ENCODE measurements at places on chromosomes 12 and 14.
A peak's percentile ranks its signal among the peaks of the same experiment; 100 is the strongest.

GRCh38 chr12:121288158-121288845 lies 8.2 kb downstream of the CAMKK2 start:
- no peak for DNase-seq

DNA sequence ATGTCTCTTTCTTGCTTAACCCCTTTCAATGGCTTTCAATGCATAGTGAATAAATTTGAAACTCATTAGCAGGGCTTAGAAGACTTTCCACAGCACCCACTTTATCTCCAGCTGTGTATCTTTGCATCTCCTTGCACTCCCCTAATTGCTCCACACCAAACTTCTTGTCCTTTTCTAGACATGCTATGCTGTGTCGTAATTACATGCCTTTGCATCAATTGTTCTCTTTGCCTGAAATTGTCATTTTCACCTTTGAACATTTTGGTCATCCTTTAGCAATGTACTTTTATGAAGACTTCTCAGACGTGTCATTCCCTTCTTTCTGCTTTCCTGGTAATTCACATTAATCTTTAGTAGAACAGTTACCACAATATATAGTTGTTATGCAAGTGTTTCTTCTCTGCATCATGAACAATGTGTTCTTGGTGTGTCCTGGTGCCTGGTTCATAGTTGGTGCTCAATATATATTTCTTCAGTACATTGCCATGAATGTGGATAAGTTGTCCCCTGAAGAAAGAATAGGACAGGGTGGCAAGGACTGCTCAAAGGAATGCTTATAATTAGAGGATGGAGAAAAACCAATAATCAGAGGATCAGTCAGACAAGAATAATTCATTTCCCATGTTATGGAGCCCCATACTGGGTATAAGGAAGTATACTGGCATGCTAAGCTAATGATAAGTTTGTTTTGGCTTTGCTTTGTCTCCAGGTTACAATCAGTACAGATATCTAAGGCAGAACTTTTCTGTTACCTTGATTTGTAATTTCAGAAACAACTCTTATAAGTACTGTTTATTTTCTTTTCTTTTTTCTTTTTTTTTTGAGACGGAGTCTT lies 27.2 kb downstream of the ARF6 start:
- no peak for DNase-seq

GRCh38 chr12:5521456-5522325 lies 89.8 kb downstream of the NTF3 start:
- DNase-seq = no peak

DNA sequence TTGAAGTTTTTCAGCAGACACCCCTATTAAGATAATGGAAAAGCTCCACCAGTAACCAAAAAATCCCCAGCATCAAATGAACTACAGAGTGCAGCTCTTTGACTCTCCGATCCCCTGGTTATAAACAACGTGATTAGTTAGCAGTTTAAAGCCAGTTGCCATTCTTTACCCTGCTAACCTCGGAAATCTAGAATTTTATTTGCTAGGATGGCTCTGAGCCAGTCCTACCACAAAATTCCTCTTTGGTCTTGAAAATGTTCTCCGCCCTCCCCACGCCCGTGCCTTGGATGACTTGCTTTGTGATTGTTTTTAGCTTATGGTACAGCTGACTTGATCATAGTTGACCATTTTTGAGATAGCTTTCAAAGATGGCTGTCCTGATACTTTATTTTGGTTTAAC lies 1.2 kb downstream of the KLHDC2 start:
- peak; percentile 44 for DNase-seq

GRCh38 chr12:117313926-117314325 lies 47.5 kb downstream of the NOS1 start:
- DNase-seq = no peak

- no peak for DNase-seq
These were observed 29.1 kb downstream of the IFNG-AS1 start for GRCh38 chr12:68018315-68018714.

DNA sequence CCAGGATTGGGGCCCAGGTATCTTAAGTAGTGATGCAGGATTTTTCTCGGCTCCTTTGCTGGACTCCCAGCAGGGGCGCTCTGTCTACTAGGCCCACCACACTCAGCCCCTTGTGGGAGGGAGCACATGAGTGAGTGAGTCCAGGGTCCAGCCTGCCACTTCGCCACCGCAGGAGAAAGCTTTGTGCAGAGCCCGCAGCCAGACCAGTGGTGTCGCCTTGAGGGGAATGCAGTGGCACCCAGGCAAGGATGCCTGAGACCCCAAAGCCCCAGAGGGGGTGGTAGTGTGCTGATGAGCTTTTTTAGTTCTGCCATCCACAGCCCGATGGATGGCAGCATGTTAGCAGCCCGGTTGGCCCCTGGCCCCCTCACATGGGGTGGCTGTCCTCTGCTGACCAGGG lies 5.4 kb upstream of the MRPS35 start:
- no peak for DNase-seq

DNA sequence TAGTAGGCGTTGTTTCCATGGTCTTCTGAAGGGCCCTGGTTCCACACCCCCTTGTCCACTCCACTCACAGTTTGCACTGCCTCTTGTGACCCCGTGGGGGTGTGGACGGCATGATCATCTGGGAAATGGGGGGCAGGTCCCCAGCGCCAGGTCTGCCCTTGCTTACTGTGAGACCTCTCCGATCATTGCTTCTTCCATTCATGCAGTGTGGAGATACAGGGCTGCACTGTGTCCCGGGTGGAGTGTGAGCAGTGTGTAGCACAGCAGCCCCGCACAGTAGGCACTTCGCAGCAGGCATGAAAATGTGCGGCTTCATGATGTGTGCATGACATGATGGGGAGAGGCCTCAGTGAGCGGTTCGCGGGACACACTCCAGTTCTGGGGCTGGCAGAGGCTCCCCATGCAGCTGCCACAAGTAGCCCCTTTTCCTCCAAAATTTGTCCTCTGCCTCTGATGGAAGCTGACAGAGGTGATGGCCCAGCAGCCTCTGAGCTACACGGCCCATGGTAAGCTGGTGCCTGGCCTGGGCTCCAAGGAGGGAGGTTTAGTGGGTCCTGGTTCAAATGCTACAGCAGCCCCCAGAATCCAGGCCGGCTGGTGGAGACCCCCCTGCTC lies 15.0 kb downstream of the RIN3 start:
- DNase-seq = no peak

- DNase-seq = no peak
These were observed 37.4 kb upstream of the BATF start for GRCh38 chr14:75484711-75485429.

DNA sequence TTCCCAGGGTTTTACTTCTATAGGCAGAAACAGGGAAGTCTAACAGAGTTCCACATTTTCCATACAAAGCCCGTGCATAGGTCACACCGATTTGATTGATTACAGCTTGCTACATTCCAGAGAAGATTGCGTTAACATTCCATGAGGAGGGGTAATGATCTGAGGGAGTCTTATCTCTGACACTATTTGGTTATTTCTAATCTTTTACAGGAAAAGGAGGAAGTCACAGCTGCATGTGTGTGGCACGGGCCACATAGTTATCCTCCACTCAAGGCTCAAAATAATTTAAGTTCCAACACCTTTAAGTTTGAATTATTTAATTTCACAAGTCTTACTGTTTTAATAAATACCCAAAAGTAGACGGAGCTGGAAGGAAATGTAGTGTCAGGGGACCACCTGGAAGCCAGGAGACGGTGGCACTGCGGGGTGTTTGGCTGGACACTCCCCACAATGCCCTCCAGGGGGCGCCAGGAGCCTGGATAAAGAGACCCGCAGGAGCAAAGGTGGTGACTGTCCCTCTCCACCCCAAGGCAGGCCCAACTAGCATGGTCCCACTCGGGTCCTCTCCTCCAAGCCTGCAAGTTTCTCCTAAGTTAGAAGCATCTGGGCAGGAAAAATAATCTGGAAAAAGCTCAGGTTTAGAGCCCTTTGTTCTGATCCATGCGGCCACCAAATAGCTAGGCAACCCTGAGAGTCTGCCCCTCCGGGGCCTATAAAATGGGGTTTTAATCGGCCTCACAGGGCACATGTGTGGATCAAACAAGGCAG lies 20.2 kb downstream of the KRT8 start:
- peak; percentile 78 for DNase-seq

GRCh38 chr14:56482310-56482911 lies 97.2 kb upstream of the TMEM260 start:
- DNase-seq = no peak

- no peak for DNase-seq
These were observed 4.0 kb downstream of the P2RX2 start for GRCh38 chr12:132622437-132623071.

DNA sequence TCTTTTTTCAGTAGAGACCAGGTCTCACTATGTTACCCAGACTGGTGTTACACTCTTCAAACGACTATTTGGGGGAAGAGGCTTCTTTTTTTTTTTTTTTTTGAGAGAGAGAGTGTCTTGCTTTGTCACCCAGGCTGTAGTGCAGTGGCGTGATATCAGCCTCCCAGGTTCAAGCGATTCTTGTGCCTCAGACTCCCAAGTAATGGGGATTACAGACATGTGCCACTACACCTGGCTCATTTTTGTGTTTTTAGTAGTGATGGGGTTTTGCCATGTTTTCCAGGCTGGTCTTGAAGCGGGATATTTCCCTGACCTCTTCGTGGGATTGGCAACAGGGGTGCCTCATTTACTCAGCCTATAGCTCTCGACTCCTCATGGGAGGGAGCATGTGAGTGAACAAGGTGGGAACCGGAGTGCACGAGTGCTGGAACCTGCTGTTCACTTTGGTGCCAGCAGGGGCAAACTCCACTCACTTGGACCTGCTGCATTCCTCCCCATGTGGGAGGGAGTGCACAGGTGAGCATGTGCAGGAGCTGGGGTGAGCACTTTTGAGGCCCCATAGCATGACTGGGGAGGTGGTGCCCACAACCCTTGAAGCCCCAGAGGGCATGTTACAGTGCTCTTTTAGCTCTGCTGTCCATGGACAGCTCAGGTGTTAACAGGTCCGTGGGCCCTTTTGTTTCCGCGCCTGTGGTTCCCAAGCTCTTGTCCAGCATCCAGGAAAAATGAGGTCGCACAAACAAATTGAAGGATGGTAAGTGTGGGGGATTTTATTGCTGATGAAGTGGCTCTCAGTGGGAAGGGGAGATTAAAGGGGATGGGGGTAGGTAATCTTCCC lies 79.1 kb upstream of the HECTD1 start:
- no peak for DNase-seq

DNA sequence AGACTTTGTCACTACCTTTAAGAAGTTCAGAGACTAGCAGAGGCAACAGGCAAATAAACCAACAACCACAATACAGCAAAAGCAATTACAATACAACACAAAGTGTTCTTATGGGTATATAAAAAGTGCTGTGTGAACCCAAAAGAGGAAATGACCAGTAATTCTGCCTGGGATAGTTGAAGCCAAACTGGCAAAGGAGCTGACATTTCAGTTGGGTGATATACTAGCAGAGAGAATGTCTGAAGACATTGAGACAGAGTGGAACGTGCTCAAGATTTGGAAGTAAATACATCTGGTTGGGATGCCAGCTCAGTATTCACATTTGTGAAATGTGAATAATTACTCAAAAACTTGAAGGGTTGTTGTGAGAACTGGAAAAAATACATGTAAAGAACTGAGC lies 80.6 kb upstream of the GTF2A1 start:
- DNase-seq = no peak

All from left hindlimb (tissue), 1 donor.